ENCODE measurements at places on chromosomes 11 and 22.

GRCh38 chr11:1333860-1334259 is 24.4 kb upstream of the TOLLIP start:
- DNase-seq = no peak

GRCh38 chr11:57597461-57597915 is at the start of gene SERPING1:
TSS of gene SERPING1 (plus strand) at chr11:57597685. CDS start at chr11:57598271, 586 bp downstream.
- DNase-seq = no peak

GRCh38 chr11:47188259-47188658 is 2.0 kb upstream of the PACSIN3 start:
- DNase-seq = no peak

DNA sequence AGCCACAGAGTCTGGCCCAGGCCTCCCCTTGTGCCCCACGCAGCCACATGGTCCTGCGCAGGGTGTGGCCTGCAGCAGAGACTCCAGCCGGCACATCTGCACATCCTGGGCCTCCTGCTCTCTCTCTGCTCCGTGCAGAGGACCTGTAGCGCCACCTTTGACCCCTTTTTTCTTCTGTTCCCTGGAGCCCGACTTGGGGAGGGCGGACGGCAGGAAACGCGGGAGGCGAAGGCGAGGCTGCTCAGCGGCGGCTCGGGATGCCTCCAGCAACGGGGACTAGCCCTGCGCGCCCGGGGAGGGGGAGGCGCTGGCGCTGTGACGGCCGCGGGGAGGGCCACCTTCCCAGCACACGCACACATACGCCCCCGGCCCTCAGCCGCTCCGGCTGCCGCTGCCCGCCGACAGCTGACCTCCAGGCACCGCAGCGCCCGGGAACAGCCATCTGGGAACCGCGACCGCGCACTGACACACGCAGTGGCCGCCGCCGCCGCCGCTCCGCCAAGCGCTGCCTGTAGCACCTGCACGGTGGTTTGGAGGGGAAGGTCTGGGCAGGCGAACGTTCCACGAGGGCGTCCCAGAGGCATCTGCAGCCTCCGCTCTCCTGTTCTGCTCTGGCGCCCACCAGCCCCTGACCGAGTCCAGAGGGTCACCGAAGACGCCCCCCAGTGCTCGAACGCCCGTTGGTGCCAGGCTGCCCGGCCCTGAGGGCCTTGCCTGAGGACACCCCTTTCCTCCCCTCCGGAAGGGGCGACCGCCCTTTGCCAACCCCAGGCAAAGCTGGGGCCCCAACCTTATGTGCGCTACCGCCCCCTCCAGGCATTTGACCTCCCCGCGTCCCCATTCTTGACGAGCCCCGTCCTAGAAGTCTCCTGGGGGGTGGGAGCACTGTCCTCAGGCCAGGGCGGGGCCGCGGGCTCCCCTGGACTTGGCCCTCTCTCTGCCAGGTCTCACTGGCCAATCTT is 16.9 kb upstream of the C22orf42 start:
- no peak for DNase-seq

- DNase-seq = no peak
These were observed 38.3 kb downstream of the GAB4 start for GRCh38 chr22:16969508-16970327.

GRCh38 chr22:31120642-31121041 is 2.1 kb upstream of the INPP5J start:
- no peak for DNase-seq

- DNase-seq = no peak
These were observed 97.6 kb upstream of the HSD17B12 start for GRCh38 chr11:43582863-43583462.

GRCh38 chr11:73547706-73548595 is 50.0 kb downstream of the FAM168A start:
- DNase-seq = no peak

DNA sequence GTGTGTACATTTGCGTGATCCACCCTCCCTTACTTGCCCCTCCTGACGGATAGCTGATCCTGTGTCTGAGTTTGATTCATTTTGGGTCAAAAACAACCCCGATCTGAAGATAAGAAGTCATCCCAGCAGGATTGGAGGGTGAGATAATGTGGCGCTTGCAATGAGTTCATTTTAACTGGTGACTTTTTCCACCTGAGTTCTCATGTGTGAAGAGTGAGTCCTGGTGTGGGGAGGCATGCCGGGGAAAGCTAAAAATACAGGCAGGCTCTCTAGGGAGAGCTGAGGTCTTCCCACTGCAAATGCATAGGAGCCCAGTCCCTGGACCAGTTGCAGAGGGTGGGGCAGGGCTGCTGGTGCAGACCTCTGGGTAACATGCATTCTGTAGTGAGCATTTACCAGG is 35.7 kb upstream of the ELF5 start:
- DNase-seq = no peak

- DNase-seq = no peak
These were observed 18.5 kb upstream of the SPON1 start for GRCh38 chr11:13944016-13944415.

- DNase-seq = no peak
These were observed 37.3 kb downstream of the OR10A6 start for GRCh38 chr11:7893796-7894195.

DNA sequence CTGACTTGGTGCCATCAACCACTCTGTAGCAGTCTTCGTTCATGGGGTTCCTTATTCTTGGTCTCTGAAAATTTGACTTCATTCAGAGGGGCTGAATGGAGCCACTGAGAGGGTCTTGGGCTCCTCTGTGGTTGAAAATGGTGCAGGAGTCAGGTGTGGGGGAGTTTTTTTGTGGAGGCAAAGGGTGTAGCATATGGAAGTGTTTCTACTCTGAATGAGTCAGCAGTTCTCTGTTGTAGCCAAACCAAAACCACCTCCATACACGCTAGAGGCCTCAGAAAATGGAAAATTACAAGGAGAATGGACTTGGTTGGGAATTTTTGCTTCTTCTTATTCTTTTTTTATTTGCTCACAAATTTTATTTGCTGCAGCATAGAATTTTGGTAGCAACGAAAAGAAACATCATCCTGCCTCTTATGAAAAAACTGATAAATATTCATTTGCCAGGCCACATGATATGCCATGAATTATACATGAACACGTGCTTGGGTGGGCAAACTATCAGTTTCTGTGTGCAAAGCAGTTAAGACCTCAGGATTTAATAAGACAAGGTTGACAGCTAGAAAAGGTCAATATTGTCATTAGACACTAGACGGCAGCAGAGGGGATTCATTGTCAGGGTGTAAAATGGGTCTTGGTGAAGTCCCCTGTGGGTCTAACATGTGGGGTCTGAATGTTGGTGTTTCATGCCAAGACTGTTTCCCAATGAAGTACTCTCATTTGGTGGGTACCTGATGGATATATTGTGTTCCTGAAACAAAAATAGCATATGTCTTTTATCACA is 111.7 kb downstream of the MYO18B start:
- DNase-seq = no peak

DNA sequence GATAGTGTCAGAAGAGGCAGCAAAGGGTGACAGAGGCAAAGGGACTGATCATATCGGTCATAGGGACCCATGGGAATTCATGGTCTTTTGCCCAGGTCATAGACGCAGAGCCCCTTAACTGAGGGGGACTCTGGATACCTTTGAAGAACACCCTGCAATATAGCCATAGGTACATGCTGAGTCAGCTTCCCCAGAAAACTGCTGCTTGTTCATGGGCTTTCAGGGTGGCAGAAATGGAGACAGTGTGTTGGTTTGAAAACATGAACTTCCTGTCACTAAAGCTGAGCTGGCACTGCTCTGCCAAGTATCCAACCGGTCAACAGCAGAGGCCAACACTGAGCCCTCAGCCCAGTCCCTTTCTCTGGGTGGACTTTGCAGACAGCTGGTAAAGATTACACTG is 114.2 kb downstream of the EFCAB6 start:
- DNase-seq = no peak

- no peak for DNase-seq
These were observed 782.8 kb downstream of the CNTN5 start for GRCh38 chr11:99803501-99803900.

GRCh38 chr11:47108214-47108613 is 68.5 kb downstream of the ARFGAP2 start:
- no peak for DNase-seq

GRCh38 chr22:34019190-34019845 is 99.0 kb upstream of the LARGE1 start:
- DNase-seq = no peak

All from stimulated activated CD8-positive, alpha-beta memory T cell treated with anti-CD3 and anti-CD28 coated beads, Interleukin-4, amount 100 ng/mL, for 4 hours (primary cell).